Mucosa of descending colon (tissue), 3 donors: ENCODE measurements at places on chromosomes 7 and 10.

DNA sequence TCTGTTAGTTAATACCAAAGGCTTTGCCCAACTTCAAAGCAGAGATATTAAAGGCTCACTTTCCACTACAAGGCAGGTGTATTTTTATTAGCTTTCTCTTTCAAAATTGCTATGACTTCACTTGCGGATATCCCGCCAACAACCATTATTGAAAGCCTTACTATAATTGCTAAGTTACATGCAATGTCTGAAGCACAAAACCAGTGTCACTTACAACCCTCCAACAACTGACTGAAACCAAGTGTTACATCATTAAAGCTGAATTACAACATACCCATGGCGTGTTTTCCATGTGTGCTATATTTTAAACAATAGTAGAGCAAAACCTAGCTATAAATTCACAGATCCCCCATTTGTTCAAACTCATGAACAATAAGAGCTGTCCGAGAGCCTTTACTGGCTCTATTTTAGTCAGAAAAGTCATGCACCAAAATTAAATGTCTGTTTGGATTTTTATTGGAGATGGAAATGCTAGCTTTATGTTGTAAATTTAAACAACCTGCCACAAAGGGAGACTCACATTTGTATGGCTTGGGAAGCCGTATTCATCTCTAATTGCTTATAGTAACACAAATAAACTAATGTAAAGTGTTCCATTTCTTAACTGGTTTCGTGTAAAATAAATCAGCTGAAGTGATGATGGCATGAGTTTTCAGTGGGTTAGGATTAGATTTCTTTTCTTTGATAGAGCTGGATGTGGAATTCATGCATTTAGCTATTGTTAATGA, 227.1 kb downstream of the AGMO start:
- no peak for DNase-seq

DNA sequence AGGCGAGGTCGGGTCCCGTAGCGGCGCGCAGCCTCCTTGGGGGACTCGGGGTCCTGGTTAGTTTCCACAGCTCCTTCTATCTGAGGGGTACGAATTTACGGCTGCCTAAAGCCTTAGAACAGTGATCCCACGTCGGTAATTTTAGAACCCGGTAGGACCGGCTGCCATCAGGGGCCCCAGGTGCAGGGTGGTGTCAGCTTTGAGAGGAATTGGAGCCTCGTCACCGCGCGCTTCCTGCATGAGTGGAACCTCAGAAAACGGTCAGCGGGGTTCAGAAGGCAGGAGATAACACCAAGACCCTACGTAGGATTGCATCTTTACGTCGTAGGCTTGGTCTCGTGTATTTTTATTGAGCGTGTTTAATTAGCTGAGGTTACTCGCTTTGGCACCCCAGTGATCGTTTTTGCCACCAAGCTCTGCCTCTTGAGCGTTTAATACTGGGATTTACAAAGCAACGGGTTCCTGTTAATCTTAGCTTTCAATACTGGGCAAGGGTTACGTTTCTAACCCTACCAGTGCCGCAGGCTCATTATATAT, 443 bp downstream of the RNF32 start:
- DNase-seq: no peak

- no peak for DNase-seq
These were observed 24.5 kb downstream of the GPR22 start for GRCh38 chr7:107494315-107494751.

GRCh38 chr7:36970551-36971514, 246.5 kb upstream of the AOAH start:
- no peak for DNase-seq

DNA sequence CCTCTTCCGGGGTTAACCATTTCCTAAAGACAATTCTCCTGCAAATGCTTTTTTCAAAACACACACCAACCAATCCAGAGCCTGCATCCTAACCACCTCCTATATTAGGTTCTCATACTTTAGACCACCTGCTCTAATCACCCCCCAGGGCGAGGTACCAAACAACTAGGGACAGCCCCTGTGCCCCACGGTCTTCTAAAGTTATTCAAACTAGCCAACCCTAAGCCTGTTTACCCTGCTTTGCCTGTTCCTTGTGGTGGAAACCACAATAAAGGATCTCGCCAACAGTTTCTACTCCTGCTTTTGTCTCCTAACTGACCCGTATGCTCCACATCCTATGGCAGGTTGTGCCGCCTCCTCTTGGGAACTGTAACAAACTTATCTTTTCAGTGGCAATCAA, 21.1 kb downstream of the SP4 start:
- no peak for DNase-seq

GRCh38 chr10:44334621-44335184, 50.2 kb downstream of the CXCL12 start:
- no peak for DNase-seq

DNA sequence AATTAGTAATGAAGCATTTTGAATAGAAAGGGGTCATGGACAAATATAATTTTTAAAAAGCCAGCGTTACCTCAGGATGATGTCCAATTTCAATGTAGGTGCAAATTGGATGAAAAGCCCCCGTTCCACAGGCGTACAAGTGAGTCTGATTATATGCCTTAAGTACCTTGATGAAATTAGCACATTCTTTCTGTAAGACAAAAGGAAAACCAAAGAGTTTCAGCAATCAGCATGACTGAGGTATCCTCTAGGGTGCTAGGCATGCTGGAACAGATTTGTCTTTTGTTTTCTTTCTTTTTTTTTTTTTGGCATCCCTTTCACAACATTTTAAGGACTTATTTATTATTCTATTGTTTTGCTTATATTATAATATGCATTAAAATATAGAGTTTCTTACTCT, 84.2 kb downstream of the SEMA3A start:
- DNase-seq: no peak

- no peak for DNase-seq
These were observed 96.6 kb downstream of the ANKRD30A start for GRCh38 chr10:37222046-37222445.

GRCh38 chr10:67549390-67549789, 146.6 kb downstream of the CTNNA3 start:
- no peak for DNase-seq

DNA sequence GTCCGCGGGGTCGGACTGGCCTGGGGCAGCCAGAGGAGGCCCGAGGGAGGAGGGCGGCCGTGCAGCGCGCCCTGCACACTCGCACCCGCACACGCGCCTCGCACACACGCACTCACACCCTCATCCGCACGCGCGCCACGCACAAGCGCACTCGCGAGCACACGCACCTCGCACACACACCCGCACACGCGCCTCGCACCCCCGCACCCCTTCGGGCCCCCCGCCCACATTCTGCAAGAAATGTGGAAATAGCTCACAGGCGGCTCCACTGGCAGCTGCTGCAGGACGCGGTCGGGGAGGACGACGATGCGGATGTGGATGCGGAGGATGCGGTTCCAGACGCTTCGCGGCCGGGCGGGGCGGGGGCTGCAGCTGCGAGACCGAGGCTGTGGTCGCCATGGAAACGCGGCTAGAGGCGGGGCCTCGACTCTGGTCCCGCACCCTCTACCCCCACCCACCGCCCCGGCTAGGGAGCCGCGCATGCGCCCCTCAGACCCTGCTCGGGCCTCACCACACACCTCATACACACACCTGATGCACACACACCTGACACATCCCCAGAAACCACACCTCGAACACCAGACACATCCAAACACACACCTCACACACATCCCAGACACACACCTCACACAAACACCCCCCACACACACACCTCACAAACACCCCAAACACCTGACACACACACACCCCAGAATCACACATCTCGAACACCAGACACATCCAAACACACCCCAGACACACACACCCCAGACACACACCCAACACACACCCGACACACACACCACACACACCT, at the start of gene CALY:
Gene CALY (minus strand): TSS at position 320 of the 793 bp plus-strand sequence. CDS start 7,907 bp downstream, outside the sequence.
- DNase-seq: peak; percentile 50

DNA sequence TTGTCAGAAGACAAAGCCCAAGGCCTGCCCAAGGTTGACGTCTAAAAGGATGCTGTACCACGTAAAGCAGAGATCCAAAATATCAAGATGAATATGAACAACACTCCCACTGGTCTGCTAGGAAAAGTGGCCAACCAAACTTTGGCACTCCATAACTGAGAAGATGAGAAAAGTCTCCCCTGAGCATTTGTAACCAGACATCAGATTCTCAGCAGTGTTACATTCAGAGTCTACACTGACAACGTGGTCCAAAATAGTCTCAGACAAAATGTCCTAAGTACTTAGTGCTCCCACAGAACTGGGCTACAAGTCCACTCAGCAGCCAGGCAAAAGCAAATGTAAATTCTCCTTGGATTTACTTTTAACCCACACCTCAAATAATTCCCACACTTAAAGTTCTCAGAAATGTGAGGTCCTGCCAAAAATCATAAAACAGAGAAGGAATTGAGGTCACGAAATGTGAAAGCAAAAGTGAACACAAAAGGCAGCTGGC, 185.1 kb upstream of the NOBOX start:
- no peak for DNase-seq

DNA sequence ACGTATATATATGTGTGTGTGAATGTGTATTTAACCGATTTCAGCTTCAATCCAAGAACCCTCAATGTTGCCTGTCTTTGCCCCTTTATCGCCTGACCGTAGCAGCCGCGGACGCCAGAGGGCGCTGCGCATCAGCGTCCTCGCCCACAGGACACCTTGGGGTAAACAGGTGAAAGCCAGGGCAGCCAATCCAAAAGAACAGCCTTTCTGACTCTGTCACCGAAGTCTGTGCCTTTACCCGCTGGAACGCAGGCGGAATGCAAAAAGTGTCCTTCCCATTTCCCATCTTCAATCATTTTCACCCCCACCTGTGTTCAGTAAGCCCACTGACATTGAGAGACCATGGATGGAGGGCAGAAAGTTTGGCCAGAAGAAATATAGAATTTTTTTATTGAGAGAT, 3.6 kb downstream of the NXPH1 start:
- DNase-seq: peak; percentile 72

GRCh38 chr10:133276435-133277201, at the start of gene ADAM8:
TSS of gene ADAM8 (minus strand) at chr10:133276868. CDS start at chr10:133276817, 51 bp downstream.
- DNase-seq: peak; percentile 55

DNA sequence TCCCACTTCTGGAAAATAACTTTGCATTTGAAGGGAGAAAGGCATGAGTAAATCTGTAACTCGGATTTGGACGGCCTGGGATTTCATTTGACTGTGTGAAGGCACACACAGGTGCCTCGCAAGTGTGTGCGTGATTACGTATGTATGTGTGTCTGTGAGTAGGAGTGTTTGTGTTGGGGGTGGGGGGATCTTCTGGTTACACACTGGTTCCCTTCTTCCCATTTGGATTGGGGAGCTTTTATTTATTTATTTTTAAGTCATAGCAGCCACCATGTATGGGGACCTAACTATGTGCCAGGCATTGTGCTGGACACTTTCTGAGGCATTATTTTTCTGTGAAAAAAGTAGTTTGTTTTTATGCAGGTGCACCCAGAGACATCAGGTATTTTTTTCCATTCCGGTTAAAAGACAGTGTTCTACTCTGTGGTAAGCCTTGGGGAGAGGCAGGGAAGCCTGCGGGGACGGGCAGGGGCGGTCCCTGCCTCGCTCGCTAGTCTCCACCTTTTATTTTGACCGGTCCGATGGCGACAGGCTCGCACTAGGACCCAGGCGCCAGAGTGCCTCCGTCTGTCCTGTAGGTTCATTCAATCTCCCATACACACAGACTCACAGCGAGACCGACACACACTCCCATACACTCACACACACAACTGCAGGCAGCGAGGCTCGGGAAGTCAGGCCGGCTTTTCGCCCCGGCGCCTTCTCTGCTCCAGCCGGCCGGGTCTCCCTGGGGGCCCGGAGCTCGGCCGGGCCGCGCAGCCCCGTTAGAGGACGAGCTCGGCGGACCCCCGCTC, at the start of gene MXI1:
Gene MXI1 (plus strand): TSS at position 595 of the 794 bp plus-strand sequence. CDS start 204 bp downstream, outside the sequence.
- DNase-seq: peak; percentile 92

DNA sequence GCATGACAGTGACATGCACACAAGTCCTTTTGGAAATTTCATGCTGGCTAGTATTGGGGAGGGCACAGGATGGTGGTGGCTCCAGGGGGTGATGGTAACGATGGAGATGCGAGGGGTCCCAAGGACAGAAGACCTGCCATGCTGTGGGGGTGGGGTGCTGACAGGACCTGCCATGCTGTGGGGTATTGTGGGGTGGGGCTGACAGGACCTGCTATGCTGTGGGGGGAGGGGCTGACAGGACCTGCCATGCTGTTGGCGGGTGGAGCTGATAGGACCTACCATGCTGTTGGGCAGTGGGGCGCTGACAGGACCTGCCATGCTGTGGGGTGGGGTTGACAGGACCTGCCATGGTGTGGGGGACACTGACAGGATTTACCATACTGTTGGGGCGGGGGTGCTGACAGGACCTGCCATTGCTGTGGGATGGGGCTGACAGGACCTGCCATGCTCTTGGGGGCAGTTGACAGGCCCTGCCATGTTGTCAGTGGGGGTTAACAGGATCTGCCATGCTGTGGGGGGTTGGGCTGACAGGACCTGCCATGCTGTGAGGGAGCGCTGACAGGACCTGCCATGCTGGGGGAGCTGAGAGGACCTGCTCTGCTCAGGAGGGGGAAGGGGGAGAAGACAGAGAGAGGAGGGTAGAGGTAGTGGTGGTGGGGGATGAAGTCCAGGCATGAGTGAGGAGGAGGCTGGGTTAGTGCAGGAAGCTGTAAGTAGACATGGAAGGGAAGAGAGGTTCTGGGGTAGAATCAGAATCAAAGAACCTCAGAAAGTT, 36.2 kb upstream of the RET start:
- no peak for DNase-seq
